ENCODE measurements at places on chromosomes 3 and 15.

GRCh38 chr3:67418426-67419217 lies 235.8 kb downstream of the SUCLG2 start:
- DNase-seq: peak; percentile 46

DNA sequence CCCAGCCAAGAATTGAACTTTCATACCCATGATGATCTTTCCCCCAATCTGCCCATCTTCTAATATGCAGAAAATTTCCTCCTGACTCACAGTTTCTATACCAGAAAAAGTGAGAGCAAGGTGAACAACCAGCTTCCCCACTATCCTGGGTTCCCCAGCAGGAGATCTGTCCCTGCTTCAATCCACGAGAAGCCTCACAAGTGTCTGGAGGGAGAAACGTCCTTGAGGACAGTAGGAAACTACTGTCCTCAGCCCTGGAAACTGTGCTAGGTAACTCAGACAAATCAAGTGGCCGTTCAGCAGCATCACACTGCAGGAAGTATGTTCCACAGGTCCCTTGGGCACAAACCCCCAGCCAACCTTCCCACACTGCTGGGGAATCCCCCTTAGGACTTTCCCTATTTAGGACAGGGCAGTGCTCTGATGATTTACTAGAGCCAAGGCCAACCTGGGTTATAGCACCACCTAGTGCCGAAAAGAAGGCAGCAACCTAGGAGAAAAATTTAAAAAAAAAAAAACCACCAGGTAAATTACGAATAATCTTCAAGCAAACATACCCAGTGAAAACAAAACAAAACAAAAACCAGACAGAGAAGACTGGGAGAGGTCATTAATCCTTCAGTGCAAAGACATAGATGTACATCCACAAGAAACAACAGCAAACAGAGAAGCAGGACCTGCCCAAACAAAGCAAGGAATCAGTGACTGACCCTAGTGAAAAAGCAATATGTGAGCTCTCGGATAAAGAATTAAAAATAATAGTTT lies 36.0 kb downstream of the MORC1 start:
- peak; percentile 23 for DNase-seq

GRCh38 chr3:118675305-118675704 lies 359.3 kb downstream of the IGSF11 start:
- DNase-seq: no peak

- DNase-seq: peak; percentile 65
Measured at GRCh38 chr15:65856821-65857455, 12.4 kb upstream of the RAB11A start.

- DNase-seq: no peak
Measured at GRCh38 chr3:129672412-129672811, 65.9 kb upstream of the PLXND1 start.

DNA sequence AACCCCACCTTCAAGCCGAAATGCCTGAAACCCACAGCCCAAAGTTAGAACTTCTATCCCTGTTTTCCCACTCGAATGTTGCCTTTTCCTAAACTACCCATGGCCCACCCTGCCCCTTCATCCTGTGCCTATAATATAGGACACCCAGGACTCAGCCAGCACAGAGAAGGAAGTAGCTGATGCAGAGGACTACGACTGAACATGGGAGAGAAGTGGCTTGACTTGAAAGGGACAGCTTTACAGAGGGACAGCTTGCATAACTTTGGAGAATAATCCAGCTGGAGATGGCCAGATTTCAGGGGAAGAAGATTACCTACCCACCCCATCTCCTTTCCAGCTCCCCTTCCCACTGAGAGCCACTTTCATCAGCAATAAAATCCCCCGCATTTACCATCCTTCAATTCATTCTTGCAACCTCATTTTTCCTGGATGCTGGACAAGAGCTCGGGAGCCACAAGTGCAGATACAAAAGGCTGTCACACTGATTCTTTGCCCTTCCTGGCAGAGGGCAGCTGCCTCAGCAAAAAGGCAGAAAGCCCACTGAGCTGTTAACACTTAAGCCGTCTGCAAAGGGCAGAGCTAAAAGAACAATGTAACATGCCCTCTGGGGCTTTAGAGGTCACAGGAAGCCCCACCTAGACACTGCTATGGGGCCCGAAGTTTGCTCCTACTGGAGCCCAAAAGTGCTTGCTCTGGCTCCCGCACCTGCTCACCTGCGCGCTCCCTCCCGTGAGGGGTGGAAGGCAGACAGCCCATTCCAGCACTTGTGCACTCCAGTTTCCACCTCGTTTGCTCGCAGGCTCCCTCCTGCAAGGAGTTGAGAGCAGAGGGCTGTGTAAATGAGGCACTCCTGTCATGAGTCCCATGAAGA lies 224.0 kb downstream of the TBC1D5 start:
- DNase-seq: no peak

GRCh38 chr3:184368116-184368515 lies 6.6 kb downstream of the POLR2H start:
- DNase-seq: no peak

DNA sequence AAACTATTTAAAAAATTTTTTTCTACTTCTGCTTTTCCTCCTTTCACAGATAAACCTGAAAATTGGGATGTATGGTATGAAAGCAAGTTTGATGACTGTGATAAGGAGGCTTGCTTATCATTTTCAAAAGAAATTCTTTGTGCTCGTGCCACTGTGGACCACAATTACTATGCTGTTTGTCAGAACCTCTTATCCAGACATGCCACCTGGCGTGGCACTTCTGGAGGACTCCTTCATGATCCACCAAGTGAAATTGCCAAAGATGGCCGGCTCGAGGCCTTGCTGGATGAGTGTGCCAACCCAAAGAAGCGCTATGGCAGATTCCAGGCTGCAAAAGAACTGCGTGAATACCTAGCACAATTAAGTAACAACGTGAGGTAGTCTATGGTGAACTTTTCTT lies 17.8 kb downstream of the DIPK2A start:
- DNase-seq: no peak

DNA sequence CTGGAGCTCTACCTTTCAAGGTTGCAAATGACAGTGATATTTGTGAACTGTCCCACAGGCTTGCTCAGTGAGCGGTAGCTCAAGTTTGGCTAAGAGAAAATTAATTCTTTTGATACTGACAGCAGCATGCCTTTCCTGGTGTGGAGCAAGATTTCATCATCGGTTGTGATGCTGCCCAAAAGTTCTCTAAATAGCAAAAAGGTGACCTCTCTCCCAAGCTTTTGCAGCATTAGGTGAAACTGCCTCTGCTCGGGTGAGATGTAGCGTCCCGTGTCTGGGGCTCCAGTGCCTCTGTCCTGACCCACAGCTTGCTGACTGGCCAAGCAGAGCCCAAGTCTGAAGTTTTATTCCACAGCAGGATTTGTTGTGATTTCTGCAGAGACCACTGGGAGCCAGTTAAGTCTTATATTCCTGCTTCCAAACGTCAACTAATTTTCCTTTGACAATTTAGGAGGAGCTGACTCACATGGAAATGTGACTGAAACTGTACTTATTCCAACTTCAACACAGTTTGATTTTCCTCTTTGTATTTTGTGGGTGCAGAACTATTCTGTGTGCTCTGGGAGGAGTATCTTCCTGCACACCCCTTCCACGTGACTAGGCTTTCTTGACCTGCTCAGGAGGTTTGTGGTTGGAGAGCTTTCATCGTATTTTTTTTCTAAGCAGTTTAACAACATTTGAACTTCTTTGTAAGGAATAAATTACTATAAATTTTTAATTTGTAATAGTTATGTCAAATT lies 5.9 kb downstream of the SYNM start:
- DNase-seq: peak; percentile 36

DNA sequence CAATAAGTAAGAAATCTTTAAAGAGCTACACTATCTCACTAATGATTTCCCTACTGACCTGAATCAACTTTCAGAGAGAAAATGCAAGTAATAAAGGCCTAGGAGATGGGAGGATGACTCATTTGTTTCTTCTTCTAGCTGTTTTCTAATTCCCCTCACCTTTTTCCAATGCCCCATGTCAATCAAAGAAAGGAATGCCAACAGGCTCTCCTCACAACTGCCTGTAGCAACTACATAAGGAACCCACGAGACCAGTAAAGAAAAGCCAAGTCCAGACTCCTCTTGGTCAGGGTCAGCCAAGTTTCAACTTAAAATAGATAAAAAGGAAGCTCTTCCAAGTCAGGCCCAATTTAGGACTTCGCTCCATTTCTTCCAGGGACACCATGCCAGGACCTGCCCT lies 201.9 kb downstream of the TNIK start:
- DNase-seq: no peak

All from fibroblast of skin of scalp (primary cell).